ENCODE measurements at places on chromosomes 3 and 15.

DNA sequence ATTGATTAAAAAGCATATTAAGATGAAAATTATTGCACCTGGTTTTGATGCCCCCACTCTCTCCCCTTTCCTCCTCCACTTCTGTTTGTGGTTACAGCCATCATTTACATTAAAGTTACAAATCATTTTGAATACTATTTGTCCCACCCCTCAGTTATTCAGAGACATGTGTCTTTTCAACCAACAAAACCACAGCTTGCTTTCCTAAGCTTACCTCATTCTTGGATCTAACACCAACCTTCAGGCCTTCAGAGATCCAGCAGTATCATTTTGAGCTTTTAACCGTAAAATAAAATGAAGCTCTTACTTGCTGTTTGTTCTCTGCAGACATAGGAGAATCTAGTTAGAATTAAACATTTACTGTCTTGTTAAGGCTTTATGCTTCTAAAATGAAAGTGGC, 4.7 kb downstream of the PXYLP1 start:
- no peak for DNase-seq

- no peak for DNase-seq
Measured at GRCh38 chr3:70607469-70607868, 295.0 kb upstream of the MDFIC2 start.

- DNase-seq, result no peak
Measured at GRCh38 chr3:42504334-42505127, 2.1 kb downstream of the VIPR1 start.

DNA sequence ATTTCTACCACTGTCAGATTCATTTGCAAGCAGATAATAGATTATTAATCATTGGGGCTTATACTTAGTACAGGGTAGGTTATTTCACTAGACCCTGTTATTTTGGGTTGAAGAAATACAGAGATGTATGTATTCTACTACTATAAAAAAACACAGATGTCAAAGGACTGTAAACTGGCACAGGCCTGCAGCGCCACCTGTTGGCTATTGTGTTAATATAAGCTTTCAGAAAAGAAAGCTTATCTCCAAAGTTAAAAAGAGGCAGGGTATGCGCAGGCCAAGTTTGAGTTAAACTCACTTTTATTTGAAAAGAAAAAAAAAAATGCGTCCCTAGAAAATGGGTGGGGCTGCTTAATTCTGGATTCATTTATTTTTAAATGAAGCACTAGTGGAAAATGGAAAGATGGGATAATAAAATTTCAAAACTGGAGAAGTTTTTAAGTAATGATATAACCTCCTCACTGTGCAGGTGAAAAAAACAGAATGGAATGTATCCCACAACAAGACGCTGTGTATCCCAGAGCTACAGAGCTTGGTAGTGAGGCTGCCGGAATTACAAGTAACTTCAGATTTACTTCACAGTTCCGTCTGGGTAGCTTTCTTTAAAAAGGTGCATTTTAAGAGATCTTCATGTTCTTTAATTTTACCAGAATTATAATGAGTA, 407.2 kb upstream of the TGFBR2 start:
- DNase-seq, result peak; percentile 74

- no peak for DNase-seq
Measured at GRCh38 chr3:65676580-65676979, 362.1 kb downstream of the MAGI1 start.

GRCh38 chr15:81049835-81050234, 49.1 kb downstream of the TLNRD1 start:
- no peak for DNase-seq

- no peak for DNase-seq
Measured at GRCh38 chr3:141945726-141946485, 69.5 kb downstream of the ATP1B3 start.

- no peak for DNase-seq
Measured at GRCh38 chr15:64343222-64343621, 12.8 kb downstream of the CSNK1G1 start.

DNA sequence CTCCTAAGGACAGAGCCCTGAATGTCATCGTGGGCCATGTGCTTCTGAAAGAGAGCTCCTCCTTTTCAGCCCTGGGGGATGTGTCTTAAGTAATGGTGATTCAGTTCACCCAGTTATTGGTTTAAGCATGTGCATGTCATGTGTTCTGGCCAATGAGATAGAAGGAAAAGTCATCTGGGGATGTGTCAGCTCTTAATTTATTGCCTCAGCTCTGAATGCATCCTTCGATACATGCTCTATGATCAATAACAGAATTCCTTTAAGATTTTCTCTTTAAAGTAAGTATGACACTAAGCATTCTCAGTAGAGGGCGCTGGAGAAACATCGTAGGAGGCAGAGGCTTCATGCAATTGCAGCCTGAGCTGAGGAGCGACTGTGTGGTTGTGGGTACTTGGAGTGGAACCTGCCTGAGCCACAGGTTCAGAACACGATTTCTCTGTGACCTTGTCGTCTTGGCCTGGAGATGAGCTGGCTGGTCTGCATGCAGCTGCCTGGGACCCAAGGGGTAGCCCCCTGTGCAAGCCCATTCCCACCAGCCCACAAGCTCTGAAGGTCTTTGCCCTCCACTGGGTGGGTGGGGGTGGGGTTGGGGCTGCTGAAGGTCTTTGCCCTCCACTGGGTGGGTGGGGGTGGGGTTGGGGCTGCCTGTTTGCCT, 69.5 kb downstream of the C3orf38 start:
- peak; percentile 41 for DNase-seq

DNA sequence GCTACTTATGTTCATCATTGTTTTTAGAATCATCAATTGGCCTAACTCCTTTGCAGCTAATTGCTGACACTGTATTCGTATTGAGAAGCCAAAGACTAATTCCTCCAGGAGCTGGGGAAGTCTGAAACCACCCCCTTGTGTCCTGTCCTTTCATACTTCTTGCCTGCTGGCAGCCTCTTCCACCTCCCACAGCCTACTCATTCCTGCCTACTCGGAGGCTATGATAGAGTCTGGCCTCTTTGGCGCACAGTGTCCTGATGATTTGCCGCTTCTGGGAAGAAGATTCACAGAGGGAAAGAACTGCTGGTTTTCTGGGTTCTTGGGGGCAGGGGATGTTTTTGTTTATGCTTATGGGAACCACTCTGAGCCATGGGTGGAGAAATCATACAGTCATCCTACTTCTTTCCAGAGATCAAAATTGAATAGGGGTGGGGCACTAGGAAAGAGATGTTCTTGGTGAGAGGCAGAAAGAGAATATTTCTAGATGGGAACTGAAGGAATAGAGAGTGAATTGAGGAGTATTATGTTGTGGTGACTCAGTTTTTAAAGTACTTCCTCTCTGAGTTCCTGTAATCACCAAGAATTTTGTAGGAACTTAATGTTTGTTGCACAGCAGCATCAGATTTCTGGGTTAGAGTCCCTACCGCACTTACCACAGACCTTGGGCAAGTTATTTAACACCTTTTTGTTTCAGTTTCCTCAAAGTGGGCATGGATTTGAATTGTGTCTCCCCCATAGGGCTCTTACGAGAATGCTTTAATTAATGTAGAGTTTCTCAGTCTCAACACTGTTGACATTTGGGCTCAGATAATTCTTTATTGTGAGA, 22.1 kb upstream of the SCAANT1 start:
- peak; percentile 39 for DNase-seq

GRCh38 chr15:96170979-96171739, 159.3 kb upstream of the NR2F2 start:
- DNase-seq, result no peak

DNA sequence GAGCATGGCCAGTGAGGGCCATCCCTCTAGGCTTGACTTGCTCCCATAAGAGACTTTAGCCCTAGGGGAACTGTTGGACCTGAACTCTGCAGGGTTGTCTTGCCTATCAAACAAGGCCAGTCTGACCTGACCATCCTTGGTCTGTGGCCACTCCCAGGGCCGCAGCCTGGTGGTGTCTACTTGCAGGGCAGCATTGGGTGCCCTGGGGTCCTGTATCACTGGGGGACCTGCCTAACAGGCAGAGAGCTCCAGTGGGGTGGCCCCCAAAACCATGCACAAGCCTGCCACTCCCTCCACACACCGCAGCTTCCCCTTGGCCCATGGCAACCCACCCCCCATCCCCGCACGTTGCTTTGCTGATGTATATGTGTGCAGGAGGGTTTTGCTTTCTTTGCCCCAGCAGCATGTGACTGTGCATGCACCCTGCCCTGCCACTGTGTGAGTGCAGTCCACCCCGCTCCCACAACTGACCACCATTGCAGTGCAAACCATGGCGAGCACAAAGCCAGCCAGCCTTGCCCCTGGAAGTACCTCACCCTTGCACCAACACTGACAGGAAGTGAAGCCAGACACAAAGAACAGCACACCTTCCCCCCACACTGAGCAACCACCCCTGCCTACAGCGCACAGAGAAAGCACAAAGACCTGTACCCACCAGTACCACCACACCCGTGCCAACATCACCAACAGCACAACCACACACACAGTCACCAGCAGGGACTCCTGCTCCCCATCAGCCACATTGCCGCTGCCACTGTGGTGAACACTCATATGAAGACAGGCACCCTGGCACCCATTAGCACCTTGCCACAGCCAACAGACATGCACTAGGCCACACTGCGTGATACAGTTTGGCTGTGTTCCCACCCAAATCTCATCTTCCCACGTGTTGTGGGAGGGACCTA, 88.8 kb downstream of the SENP7 start:
- DNase-seq, result no peak

GRCh38 chr15:63677778-63678177, 80.6 kb downstream of the FBXL22 start:
- DNase-seq, result no peak

- DNase-seq, result no peak
Measured at GRCh38 chr3:40465456-40465855, 8.3 kb downstream of the RPL14 start.

GRCh38 chr15:59256482-59256881, 49.8 kb downstream of the LDHAL6B start:
- no peak for DNase-seq

DNA sequence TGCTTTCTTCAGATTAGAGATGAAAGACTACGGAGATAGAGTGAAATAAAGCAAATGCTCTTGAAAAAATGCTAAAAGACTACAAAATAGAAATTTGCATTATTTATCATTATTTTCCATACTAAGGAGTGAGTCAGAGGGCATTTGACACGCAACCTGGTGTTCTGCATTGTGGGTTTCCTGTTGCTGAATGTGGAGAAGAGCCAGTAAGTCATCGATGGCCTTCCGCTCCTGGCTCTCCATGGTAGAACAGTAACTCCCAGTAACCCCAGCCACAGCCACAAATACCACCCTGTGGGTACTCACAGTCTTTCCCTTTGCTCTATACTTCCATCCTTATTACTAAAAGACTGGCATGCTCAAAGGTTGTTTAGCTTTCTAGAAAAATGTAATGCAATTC, 61.5 kb downstream of the CGGBP1 start:
- peak; percentile 78 for DNase-seq

GRCh38 chr3:108312656-108313055, 16.3 kb downstream of the HHLA2 start:
- no peak for DNase-seq

GRCh38 chr15:65914981-65915925, 46.0 kb downstream of the RAB11A start:
- DNase-seq, result no peak

DNA sequence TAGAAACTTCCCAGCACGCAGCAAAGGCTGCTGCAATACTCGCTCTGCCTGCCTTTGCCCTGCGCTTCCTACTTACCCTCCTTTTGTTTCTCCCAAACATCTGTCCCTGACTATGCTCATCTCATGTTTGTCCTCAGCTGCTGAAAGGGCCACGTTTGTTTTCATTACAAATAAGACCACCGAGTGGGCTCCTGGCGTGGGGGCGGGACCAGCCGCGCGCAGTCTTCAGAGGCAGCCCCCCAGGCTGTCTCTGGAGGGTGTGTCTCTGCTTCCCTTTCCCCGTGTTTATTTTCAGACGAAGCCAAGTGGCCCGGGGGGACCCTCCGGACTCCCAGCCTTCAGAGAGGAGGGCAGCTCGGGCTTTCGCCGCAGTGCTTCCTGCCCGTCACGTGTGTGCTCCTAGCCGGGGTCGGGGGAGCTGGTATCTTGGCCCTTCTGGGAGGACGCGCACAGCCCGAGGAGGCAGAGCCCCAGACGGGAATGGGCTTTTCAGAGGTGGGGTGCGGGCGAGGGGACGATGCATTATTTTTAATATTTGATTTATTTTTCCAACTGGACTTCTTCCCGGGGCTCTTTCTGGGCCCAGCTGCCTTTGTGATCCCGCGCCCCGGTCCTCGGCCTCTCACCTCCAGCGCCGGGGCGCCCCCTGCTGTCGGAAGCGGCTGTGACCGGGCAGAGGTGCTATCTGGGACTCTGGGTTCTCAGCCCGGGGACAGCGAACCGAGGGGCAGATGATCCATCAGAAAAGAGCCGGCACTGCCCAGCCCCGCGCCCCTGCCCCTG, 70.0 kb upstream of the CGNL1 start:
- peak; percentile 92 for DNase-seq

- no peak for DNase-seq
Measured at GRCh38 chr15:96687388-96688107, 357.0 kb downstream of the NR2F2 start.

- DNase-seq, result peak; percentile 1
Measured at GRCh38 chr3:1439395-1439794, 346.6 kb downstream of the CNTN6 start.

- no peak for DNase-seq
Measured at GRCh38 chr15:50224606-50225005, 40.9 kb downstream of the HDC start.

DNA sequence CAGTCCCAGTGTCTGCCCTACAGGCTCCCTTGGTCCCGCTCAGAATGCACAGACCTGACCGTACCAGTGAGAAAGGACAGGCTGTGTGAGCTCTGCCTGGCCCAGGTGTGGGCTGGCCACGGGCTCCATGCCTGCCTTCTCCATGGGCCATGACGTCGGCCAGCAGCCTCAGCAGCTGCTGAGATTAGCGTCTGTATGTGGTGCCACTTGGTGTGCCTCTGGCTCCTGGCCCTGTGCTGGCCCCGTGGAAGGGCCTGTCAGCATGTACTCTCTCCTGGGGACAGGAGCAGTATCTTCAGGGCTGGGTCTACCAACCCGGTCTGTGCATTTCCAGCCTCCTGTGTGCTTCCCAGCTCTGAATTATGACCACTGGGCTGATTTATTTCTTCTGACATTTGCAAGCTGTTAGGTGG, 25.7 kb downstream of the KLF13 start:
- DNase-seq, result no peak

- no peak for DNase-seq
Measured at GRCh38 chr3:126999383-126999782, 16.5 kb downstream of the PLXNA1 start.

- peak; percentile 71 for DNase-seq
Measured at GRCh38 chr3:17195192-17195611, 310.4 kb downstream of the PLCL2 start.

All from activated CD4-positive, alpha-beta T cell treated with anti-CD3 and anti-CD28 coated beads, Interleukin-2, Interleukin-6, amounts not matched to agents 100 ng/mL and 50 ng/mL, durations not matched to agents 16 hours and 8 hours (primary cell).